Naive thymus-derived CD4-positive, alpha-beta T cell (primary cell): ENCODE measurements at places on chromosomes 2 and 18. TPM values are rescaled to one million over a fixed set of nuclear protein-coding genes. Genes with fewer than 3 reads are reported as not detected.

DNA sequence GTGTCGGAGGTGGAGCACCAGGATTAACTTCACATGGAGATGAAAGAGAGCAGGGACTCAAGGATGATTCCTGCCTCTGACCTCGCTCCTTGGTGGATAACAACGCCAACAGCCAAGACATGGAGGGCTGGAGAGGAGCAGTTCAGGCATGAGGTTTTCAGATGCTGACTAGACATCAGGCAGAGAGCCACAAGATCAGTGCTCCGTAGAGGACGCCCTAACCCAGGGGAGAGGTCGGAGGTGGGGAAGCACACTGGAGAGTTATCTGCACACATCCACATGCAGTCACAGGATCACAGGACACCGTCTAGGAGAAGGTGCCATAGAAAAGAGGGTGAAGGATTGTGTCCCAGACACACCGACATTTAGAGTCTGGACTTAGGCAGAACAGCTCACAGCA is 344.3 kb downstream of the EIPR1 start:
- no peak for DNase-seq
- no peaks in the 10 kb centered on the region for H3K4me1 ChIP-seq
- no peaks in the 10 kb centered on the region for H3K36me3 ChIP-seq

The C18orf54 gene
- 0.91 TPM for total RNA-seq

- H3K27me3 ChIP-seq = no peaks in the 10 kb centered on the region
- no peak for DNase-seq
- no peaks in the 10 kb centered on the region for H3K36me3 ChIP-seq
- H3K4me1 ChIP-seq = no peaks in the 10 kb centered on the region
These were observed 40.9 kb downstream of the GATA6 start for GRCh38 chr18:22210311-22210754.

GRCh38 chr2:63055226-63056106 is 4.8 kb downstream of the OTX1 start:
- peaks cover 21% of the 10 kb centered on the region for H3K27me3 ChIP-seq
- H3K4me1 ChIP-seq = peaks cover 32% of the 10 kb centered on the region
- no peaks in the 10 kb centered on the region for H3K36me3 ChIP-seq
- no peak overlapping the region for H3K4me3 ChIP-seq
- no peak for DNase-seq

DNA sequence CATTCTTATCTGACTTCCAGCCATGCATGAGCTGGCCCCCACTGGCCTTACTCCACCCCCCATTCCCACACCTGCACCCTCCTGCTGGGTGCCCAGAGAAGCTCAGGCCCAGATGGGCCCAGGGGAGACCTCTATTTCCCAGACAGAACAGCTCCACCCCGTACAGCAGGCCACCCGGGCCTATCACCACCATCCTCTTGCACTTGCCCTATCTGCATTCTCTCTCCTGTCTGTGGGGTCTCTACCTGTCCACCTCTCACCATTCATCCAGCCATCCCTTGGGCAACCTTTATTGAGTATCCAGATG is 25.3 kb upstream of the TNS1 start:
- no peak overlapping the region for H3K27ac ChIP-seq
- no peaks in the 10 kb centered on the region for H3K27me3 ChIP-seq
- DNase-seq = no peak
- no peak overlapping the region for H3K4me3 ChIP-seq

DNA sequence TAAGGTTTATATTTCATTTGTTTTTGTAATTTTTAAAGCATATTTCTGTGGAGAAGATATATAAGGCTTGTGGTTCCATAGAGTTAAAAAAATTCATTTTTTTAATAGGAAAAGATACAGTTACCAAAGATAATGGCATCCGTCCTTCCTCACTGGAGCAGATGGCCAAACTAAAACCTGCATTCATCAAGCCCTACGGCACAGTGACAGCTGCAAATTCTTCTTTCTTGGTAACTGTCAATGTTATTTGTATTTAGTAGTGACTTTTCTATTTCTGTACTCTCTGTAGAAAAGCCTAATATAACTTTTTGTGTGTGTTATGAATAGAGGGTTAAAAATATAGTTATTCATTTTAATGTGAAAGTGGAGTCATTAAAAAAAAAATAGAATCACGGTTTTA is 35.1 kb downstream of the HADHB start:
- no peaks in the 10 kb centered on the region for H3K4me1 ChIP-seq
- no peaks in the 10 kb centered on the region for H3K27me3 ChIP-seq
- H3K36me3 ChIP-seq = peaks cover 9% of the 10 kb centered on the region
- DNase-seq = no peak
- H3K27ac ChIP-seq = no peak overlapping the region
- no peak overlapping the region for H3K4me3 ChIP-seq

DNA sequence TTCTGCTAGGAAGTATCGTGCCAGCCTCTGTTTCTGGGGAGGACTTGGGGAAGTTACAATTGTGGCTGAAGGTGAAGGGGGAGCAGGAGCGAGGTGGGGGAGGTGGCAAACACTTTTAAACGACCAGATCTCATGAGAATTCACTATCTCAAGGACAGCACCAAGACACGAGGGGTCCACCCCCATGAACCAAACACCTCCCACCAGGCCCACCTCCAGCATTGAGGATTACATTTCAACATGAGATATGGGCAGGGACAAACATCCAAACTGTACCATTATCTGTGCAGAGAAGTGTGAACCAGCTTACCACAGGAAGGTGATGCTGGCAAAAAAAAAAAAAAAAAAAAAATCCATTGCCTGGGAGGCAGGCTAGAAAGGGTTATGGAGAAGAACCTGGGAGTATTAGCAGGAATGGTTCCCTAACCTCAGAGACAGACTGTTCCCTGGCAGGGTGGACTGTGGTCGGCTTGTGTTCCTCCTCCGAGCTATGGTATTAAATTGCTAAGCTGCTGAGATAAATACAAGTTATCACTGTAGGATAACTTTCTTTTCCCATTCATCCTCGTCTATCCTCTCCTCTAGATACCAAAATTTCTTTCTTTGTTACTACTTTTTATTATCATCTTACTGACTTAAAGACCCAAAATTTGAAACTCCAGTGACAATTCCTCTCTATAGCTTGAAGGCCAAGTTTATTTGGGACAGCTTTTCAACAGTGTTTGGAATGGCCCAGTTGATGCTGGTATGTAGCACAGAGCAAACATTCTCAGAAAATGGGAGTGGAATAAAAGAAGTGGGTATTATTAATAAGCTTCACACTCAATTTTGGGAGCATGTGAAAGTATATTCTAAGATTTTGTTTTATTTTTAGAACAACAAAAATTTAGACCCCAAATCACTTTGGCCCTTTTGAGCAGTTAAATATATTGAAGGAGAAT is 73.7 kb upstream of the MAP3K20 start:
- no peaks in the 10 kb centered on the region for H3K36me3 ChIP-seq
- H3K27ac ChIP-seq = no peak overlapping the region
- no peak overlapping the region for H3K4me3 ChIP-seq
- no peaks in the 10 kb centered on the region for H3K4me1 ChIP-seq

DNA sequence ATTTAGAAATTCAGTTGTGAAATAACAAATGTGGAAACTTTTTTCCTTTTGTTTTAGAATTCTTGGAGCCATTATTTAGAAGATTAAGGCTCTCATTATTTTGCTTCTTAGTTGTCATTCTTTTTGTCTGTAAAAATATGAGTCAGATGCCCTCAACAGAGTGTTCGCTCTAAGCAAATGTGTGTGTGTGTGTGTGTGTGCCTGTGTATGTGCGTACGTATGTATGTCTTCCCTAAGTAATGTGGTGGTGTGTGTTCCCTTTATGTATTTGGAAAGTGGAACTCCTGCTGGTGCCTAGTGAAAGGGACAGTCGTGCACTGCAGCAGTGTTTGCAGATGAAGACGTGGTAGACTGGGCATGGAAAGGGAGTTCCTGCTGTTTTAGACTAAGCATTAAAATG is 27.5 kb downstream of the ZNF407 start:
- H3K4me3 ChIP-seq = no peak overlapping the region
- no peaks in the 10 kb centered on the region for H3K27me3 ChIP-seq
- no peak for DNase-seq

The MC4R gene
- not detected for total RNA-seq

The SOCS6 gene
- total RNA-seq = 1.8 TPM

The TEX44 gene
- not detected for total RNA-seq

- no peaks in the 10 kb centered on the region for H3K36me3 ChIP-seq
- no peaks in the 10 kb centered on the region for H3K4me1 ChIP-seq
- DNase-seq = no peak
- no peak overlapping the region for H3K4me3 ChIP-seq
- H3K27ac ChIP-seq = no peak overlapping the region
These were observed 9.1 kb upstream of the COL3A1 start for GRCh38 chr2:188964976-188965546.

The SKOR2 gene
- total RNA-seq = not detected

The DNAH7 gene
- total RNA-seq = not detected

DNA sequence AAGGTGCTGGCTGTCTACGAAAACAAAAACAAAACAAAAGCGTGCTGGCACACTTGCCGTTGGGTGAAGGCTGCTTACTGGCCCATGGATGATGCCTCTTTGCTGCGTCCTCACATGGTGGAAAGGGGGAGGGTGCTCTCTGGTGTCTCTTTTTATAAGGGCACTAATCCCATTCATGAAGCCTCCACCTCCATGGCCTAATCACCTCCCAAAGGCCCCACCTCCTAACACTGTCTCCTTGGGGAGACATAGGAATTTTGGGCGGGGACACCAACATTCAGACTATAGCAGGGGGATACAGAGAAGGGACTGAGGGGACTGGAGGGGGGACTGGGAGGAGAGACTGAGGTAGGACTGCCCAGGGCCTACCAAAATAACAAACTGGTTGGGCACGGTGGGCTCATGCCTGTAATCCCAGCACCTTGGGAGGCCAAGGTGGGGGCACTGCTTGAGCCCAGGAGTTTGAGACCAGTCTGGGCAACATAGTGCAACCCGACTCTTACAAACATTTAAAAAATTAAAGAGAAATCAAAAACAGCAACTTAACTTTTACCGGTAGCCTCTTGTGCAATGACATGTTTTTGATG is 14.5 kb downstream of the PTMA start:
- H3K27ac ChIP-seq = no peak overlapping the region
- H3K4me1 ChIP-seq = no peaks in the 10 kb centered on the region
- DNase-seq = no peak

DNA sequence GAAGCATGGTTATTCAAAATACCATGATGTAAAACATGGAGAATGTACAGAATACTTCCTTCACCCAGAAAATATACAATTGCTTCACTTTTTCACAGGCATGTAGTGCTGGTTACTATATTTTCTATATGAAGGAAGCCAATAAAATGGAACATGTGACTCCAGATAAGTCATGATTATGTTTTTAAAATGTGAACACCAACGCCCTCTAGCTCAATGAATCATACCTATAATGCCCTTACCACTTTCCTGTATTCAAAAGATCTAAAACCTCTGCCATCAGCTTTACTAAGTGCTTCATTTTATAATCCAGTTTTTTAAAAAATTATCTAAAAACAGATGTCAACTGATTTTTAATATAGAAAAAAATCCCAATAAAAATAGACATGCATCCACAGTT is 59.9 kb downstream of the SMAD2 start:
- no peaks in the 10 kb centered on the region for H3K27me3 ChIP-seq
- no peak overlapping the region for H3K27ac ChIP-seq
- H3K4me3 ChIP-seq = no peak overlapping the region
- DNase-seq = no peak

GRCh38 chr2:196453613-196454047 is 185.9 kb upstream of the CCDC150 start:
- no peak overlapping the region for H3K4me3 ChIP-seq
- no peaks in the 10 kb centered on the region for H3K36me3 ChIP-seq
- no peaks in the 10 kb centered on the region for H3K4me1 ChIP-seq
- peak; percentile 39 for DNase-seq

The IRS1 gene
- 3.3 TPM for total RNA-seq
